Activated CD8-positive, alpha-beta memory T cell treated with anti-CD3 and anti-CD28 coated beads for 4 hours (primary cell): ENCODE measurements at places on chromosomes 3 and 15.

DNA sequence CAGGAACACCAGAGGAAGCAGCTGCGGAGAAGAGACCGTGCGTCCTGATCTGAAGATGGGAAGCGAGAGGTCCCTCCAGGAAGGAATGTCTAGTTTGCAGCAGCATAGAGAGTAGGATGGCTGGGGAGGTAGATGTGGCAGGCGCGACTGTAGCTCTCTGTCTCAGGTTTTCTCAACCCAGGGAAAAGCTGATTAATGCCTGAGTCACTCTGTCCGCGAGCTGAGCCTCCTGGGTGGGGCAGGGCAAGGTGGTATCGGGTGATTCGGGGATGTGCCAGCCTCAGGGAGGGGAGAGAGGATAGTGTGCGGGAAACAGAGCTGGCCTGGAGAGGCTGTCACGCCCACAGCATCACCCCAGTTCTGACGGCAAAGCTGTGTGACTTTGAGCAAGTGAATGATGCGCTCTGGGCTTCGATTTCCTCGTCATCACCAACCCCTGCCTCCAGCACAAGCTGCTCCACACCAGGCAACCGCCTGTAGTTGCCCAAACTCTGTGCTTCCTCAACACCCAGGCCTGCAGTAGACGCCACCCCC lies 28.4 kb downstream of the CPN2 start:
- no peak for DNase-seq

DNA sequence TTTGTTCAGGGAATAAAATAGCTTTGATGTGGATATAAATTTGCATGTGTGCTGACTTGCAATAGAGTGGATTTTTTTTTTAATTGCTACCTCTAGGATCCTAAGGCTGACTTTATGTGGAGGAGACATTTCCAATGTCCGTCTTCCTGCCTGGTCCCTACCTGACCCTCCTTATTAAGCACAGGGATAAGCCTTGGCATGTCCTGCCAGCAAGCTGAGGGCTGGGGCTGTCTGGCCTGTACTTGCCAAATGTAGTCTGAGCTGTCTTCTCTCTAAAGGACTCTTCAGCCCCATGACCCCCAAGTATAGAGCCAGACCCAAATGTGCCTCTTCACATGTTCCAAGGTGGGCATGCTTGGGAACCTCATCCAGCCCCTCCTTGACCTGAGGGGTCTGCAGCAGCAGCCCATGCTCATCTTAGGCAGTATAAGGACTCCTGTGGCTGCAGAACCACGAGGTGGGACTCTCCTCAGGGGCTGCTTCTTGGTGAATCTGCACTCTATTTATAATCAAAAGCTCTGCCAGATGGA lies 88.8 kb downstream of the CACNA1D start:
- no peak for DNase-seq

DNA sequence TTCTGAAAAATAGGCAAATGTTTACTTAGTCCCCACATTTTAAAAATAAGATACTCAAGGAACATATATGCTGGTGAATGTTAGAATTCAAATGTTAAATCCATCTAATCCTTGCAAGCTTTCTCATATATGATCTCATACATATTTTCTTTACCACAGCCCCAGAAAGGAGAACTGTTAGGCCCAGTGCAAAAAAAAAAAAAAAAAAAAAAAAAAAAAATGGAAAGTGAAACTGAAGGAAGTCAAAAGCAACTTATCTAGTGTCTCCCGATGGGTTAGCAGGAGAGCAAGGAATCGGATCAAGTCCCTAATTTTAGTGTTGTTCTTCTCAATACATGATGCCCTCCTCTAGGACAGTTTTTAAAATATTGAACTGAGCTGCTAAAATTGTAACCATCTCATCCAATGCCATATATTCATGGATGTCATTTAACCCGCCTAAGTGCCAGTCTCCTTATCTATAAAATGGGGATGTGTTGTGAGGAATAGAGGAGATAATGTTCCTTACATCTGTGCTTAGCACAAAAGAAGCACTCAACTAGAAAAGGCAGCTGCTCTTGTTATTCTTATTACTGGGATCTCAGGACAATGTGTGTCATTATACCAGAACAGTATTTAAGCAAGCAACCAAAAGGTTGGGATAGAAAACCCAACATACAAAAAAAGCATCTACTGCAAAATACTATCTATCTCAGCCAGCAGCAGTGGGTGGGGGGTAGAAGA lies 279.7 kb downstream of the MAGI1 start:
- no peak for DNase-seq

DNA sequence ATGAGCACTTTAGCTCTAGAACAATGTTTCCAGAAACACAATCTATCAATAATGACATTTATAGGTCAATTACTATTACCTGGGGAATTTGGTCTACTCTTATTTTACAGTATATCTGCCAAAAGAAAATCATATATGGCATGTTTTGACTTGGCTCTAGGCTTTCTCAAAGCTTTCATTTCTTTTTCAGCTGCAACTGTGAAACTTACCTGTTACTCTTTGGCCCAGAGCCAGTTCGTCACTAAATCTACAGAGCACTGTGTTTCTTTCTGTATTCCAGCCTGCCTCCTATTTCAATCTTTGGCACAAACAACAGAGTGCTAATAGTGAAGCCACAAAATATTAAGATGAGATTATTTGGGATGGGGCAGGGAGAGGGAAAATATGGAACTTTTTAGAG lies 76.0 kb downstream of the P2RY1 start:
- DNase-seq = no peak

- DNase-seq = no peak
Measured at GRCh38 chr3:169390271-169390670, 273.2 kb downstream of the MECOM start.

DNA sequence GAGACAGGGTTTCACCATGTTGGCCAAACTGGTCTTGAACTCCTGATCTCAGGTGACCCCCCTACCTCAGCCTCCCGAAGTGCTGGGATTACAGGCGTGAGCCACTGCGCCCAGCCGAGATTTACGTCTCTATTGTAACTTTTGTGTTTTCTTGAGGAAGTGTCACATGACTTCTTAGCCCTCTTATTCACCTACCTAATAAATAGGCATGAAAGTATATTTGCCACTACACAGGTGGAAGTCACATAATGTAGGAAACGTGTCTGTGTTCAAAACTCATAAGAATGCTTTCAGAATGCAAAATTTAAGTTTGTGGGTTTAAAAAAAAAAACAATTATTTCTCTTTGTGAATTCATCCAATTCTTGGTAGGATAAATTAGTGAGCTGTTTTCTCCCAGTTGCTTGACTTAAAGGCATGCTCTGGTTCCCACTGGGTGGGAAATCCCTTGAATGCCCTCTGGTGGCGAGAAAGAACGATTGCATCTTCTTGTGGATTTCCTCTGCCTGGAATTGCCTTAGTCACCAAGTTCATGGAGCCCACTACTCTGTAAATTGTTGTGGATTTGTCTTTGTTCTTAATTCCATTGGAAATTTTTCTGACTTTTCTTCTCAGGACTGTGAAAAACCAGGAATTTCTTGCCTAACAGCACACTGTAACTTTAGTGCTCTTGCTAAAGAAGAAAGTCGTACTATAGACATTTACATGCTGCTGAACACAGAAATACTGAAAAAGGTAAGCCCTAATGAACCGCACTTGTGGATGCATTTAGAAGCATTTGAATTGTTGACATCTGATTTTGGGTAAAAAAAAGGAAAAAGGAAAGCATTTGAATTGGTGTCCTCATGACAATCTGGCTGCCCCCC lies 82.2 kb upstream of the CTDSPL start:
- DNase-seq = no peak

GRCh38 chr15:81766829-81767475 lies 278.9 kb downstream of the MEX3B start:
- no peak for DNase-seq

DNA sequence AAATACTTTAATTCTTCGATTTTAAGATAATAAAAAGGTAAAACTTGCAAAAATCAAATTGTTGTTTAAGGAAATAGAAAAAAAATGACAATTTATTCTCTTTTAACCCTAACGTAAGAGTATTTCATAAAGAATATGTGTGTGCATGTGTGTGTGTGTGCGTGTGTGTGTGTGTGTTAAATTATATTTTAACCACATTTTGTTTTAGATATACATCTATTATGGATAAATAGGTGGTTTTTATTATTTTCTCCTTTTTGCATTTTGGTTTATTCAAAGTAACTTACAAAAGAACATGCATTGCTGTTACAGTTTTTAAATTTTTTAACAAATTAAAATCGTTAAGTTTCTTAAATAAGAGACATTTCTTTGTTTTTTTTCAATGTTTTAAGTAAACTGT lies 414.4 kb downstream of the NAALADL2 start:
- DNase-seq = no peak

GRCh38 chr3:107384907-107385306 lies 7.7 kb downstream of the CCDC54 start:
- DNase-seq = no peak

GRCh38 chr15:50786871-50787270 lies 21.4 kb upstream of the SPPL2A start:
- no peak for DNase-seq

DNA sequence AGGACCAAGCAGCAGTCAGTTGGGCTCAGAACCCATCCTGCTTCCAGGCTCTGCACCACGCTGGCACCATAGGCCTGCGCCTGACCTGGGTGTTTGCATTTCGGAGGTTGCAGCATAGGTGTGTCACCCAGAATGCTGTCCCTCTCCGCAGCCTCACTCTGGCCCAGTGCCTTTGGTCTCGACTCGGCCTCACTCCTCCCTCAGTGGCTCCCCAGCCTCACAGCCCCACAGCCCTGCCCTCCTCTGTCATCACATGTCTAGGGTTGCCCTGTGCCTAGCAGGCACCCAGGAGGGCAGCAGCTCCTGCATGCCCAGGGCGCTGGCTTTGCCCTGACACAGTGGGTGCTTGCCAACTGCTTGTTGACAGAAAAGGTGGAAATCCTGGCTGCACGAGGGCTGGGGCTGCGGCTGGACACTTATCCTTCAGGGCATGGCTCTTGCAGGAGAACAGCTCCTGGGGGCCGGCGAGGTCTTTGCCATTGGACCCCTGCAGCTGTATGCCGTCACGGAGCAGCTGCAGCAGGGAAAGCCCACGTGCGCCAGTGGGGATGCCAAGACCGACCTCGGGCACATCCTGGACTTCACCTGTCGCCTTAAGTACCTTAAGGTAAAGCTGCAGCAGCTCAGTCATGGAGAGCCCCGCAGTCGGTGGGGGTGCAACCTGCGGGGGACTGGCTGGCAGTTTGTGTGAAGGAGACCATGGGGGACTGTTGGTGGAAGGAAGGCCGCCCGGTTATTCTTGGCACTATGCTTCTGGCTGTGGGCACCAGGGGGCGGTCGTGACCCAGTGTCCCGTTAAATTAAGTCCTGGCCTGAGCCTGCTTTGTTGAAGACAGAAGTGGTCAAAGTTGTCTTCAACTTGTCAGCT lies 16.2 kb downstream of the NISCH start:
- DNase-seq = no peak

GRCh38 chr15:88873786-88874185 lies 21.6 kb downstream of the HAPLN3 start:
- no peak for DNase-seq

DNA sequence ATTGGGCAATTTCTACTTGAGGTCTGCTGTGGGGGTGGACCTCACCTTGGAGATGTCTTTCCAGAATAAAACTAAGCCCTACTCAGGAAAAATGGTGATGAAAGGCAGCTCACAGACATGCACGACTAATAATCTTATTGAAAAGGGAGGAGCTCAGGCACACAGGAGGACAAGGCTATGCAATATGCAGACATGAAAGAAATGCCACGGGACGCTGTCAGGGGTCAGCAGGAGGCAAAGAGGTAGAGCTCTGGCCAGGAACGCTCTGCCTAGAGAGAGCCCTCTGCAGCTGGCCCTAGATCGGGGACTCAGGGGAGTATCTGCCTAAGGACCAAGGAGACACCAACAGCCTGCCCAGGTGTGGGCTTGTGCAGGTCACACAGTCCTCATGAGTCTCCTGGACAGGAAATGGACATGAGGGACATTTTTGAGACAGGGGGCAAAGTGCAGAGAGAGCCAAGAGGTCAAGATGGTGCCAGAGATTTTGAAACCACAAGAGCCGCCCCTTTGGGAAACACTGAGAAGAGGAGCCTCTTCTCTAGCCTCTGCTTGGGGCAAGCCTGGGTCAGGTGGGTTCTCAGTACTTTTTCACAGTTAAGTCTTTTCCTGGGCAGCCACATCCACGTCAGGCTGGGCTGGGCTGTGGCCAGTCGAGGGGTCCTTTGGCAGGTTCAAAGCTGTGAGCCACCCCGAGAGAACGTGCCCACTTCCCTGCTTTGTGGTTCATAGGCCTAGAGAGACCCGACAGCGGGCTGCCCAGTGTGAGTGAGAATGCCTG lies 23.2 kb downstream of the EAF1 start:
- no peak for DNase-seq

DNA sequence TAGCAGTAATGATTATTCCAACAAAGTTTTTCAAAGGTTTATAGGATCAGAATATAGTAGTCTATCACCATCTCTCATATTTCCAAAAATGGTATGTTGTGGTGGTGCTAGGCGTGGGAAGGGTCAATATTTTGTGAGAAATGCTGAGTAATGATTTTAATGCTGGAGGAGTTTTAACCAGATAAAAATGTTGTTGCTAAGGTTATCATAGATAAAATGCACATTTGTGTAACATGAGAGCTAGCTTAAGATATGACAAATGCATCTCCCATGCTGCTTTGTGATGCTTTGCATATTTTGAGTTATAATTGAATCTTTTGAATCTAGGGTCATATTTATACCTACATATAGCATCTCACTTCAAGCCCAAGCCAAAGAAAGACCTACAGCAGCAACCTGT lies 103.9 kb upstream of the ROBO1 start:
- DNase-seq = no peak

GRCh38 chr15:42955518-42955917 lies 34.9 kb upstream of the TTBK2 start:
- no peak for DNase-seq

GRCh38 chr15:36005542-36005941 lies 459.6 kb upstream of the DPH6 start:
- no peak for DNase-seq

GRCh38 chr15:40102897-40103858 lies 5.5 kb downstream of the BMF start:
- DNase-seq = no peak

GRCh38 chr3:177516158-177517011 lies 319.1 kb upstream of the TBL1XR1 start:
- no peak for DNase-seq

DNA sequence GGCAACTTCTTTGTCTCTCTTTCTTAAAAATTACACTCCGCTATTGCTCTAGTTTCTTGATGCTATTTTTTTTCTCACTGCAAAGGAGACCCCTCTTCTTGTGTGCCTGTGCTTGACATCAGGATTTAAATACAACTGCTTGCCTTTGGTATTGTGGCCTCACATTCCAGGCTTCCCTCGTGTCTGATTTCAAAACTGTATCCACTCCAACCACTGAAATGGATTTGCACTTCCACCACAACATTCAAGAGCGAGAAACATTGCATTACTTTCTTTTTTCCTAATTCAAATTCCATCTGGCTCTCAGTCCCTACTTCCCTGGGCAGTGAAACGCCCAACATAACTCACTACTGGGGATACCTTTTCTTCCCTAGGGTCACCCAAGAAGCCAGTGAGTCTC lies 50.4 kb upstream of the PXYLP1 start:
- DNase-seq = no peak
